ENCODE measurements at places on chromosomes 1 and 21. TPM values are rescaled to one million over a fixed set of nuclear protein-coding genes. Genes with fewer than 3 reads are reported as not detected.

DNA sequence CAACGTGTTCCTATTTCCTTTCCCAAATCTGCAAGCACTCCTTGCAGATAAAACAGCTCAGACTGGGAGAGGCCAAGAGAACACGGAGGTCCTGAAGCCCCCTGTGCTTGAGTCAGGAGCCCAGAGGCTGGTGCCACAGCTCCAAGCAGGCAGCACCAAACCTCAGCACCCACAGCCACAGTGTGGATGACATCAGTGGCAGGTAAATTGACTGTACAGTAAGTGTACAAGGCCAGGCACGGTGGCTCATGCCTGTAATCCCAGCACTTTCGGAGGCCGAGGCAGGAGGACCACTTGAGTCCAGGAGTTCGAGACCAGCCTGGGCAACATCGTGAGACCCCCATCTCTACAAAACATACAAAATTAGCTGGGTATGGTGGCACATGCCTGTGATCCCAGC, 1.9 kb upstream of the COL6A1 start:
- DNase-seq = no peak

GRCh38 chr1:233477359-233477758, 136.5 kb upstream of the KCNK1 start:
- no peak for DNase-seq

GRCh38 chr1:111884772-111885443, 104.6 kb downstream of the KCND3 start:
- no peak for DNase-seq

DNA sequence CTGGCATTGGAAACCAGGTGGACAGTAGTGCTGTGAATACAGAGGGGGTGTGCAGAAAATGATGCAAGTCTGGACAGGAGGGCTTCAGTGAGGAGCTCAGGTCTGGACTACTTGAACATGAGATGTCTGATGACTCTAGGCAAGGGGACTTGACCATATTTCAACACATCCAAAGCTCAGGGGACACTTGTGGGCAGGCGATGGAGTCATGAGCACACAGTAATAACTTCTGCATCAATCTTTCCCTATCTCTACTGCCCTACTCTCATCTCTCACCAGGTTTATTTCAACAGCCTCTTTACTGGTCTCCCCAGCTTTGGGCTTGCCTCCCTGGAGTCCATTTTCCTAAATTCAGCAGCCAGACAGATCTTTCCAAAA, 21.9 kb downstream of the FMO2 start:
- DNase-seq = no peak

The UHMK1 gene
- total RNA-seq = 98.1 TPM

The ARHGAP29 gene
- total RNA-seq = 62.6 TPM

DNA sequence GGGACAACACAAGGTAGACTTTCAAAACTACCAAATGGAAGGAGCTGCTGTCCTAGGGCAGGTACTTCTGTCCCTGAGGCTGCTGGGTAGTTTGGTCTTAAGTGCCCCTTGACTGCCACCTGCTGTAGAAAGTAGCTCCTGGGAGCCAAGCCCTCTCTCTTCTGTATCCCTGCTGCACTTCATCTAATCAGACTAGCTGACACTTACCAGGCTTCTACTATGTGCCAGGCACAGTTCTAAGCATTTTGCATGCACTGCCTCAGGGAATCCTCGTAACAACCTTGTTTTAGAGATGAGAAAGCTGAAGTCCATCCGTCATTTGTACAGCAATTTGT, 15.9 kb upstream of the SRSF4 start:
- DNase-seq = peak; percentile 42

- no peak for DNase-seq
These were observed 86.3 kb downstream of the NKAIN1 start for GRCh38 chr1:31153423-31153822.

- DNase-seq = peak; percentile 13
These were observed 185.8 kb downstream of the MRPL39 start for GRCh38 chr21:25421321-25422028.

- DNase-seq = no peak
These were observed 150.8 kb upstream of the FGGY start for GRCh38 chr1:59146056-59146455.

DNA sequence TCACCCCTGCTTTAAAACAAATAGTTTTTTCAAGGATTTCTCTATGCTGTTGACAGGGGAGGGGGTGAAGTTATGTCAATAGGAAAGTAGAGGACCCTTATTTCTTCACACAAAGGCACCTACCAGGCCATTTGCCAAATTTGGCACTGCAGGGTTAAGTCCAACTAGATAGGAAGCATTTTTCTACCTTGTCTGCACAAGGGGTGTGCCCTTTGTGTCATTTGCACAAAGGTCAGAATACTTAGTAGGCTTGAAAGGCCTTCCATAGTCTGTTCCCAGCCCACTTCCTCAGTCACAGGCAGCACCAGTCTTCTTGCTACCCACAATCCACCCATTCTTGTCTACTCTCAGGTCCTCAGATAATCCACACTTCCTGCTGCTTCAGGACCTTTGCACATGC, 7.0 kb downstream of the TACSTD2 start:
- DNase-seq = no peak

DNA sequence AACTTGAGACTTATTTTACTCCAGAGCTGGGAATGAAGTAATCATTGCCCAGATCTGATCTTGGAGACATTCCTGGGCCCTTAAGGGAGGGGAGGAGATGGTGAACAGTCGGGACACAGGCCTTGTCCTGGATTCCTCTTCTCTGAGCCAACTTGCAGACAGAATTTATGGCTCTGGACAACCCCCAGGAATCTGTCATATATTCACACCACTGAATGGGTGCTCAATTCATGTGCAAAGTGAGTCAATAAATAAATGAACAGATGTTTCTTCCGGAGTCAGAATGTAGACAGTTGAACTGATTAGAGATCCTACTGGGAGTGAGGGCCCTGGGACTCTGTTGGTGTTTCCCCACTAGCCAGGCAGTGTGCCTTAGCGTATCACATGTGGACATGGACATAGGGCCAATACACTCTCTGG, 2.6 kb downstream of the TUFT1 start:
- no peak for DNase-seq

DNA sequence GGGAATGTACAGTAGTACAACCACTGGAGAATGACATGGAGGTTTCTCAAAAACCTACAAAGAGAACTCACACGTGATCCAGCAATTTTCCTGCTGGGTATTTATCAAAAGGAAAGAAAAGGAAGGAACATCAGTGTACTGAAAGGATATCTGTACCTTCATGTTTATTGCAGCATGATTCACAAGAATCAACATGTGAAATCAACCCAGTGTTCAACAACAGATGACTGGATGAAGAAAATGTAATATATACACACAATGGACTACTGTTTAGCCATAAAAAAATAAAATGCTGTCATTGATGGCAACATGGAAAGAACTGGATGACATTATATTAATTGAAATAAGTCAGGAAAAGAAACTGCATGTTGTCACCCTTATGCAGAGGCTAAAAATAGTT, 19.0 kb upstream of the CYP4A11 start:
- DNase-seq = no peak

DNA sequence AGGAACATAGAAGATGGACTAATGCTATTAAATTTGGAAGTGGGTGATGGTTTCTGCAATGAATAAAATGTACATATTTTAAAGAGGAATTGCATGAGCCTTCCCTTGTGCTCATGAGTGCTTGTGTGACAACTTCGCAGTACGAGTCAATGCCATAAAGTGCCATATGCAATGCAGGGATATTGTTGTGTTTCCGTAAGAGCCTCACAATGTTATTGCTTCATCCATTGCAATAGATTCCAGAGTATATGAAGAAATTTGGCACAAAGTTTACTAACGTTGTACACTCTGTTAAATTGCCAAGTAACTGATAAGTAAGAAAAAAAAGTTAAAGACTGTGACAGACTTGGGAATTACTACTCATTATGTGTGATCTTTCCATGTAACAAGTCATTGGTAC, 22.3 kb downstream of the BTG3 start:
- no peak for DNase-seq

DNA sequence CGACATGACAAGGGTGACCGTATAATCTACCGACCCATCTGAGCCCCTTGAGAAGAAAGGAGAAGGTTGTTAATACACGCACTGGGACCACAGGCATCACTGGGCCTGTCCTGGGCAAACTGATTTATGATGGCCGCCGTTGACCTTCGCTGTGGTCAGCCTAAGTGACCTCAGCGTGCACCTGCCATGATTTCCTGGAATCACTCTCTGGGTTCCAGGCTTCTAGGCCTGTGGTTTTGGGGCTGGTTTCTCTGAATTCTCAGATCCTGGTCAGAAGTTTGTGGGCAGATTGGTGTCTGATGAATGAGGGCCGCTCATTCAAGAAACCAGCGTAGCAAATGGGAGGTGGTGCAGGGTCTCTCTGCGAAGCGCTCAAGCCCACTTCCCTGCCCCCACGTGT, 64.0 kb downstream of the SIK1 start:
- DNase-seq = no peak
